ENCODE measurements at places on chromosomes 11 and 22.

GRCh38 chr11:111986589-111986988 lies 38.6 kb upstream of the DLAT start:
- DNase-seq: no peak

DNA sequence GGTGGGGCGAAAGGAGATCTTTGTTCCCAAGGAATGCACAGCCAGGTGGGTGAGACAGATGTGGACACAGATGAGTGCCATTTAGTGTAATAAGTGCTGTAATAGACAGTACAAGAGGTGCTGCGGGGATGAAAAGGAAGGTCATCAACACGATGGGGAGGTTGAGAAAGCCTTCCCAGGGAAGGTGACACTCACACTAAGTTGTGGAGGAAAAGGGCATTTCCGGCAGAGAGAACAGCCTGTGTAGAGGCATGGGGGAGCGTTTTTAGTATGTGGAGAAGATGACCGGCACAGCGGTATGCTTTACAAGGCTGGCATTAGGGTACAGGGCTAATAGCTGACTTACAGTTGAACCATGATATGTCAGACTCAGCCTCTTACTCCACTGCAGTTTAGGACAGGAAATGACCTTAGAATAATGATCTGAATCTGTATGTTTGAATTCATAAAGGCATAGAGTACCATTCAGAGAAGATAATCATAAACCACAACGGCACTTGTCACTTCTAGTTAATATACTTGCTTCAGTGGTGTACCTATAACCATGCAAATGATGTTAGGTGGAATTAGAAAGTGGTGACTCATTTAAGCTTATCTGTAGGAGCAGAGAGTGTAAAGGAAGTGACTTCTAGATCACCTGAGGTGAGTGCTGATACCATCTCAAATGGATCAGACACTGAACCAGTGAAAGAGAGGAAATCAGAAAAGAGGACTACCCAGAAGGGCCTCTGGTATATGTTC lies 60.6 kb downstream of the FAM83F start:
- DNase-seq: no peak

GRCh38 chr22:17097062-17097461 lies 12.3 kb downstream of the IL17RA start:
- no peak for DNase-seq

DNA sequence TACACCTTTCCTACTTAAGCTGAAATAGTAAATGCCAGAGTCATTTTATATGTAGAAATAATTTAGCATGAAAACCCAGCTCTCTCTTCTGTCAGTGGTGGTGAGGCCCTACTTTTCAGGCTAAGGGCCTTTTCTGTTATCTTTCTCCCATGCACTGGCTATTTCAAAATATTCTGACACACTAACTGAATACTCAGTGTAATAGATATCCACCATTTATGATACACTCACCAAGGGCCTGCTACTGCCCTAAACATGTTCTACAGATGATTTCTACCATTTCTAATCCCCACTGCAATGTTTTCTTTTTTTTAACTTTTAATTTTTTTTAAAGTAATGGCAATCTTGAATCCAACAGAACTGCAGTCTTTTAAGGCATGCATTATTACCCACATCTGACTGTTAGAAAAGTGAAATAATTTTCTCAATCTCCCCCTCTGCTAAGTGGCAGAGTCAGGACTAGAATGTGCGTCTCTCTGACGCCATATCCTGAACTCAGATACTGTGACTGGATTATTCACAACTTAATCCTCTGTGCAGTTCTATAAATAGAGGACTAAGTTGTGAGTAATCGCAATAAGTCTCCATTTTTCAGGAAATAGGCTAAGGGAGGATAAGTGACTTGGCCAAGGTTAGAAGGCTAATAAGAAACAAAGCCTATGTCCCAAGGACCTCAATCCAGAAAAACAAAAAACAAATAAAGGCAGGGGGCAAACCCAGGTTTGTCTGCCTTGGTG lies 44.0 kb downstream of the GRAMD1B start:
- no peak for DNase-seq

GRCh38 chr11:21552911-21553310 lies 640.0 kb upstream of the ANO5 start:
- DNase-seq: no peak
